ENCODE measurements at places on chromosomes 13 and 19.

DNA sequence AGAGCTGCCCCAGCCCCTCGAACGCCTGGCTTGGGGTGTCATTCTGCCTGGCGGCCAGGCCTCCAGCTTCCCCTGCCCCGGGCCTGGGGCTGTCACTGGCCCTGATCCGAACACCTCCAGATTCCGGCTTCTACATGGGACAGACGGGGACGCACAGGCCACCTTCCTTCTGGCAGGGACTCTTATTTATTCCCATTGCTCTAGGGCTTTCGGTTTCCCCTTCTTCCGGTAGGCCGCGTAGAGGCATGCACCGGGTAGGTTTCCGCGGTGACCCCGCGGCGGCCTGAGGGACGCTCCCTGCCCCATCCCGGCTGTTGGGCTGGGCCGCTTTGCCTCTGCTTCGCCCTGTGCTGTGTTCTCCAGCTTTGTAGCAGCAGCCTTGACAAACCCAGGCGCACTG is 28.2 kb downstream of the CERS1 start:
- DNase-seq, result no peak

DNA sequence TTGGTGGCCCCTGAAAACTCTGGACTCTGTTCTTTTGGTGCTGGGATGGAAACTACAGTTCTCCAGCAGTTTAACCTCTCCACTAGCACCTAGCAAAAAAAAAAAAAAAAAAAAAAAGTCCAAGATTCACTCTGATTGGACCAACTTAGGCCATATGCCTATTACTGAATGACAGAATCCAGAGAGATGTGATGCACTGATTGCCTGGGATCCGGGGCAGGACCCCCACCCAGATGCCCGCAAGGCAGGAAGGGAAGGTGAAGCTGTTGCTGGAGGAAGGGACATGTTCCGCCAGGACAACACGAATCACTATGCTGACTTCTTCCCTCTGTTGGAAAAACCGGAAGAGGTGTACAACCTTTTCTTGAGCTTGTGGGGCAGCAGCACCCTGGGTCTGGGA is 152.5 kb upstream of the ZNF536 start:
- no peak for DNase-seq

DNA sequence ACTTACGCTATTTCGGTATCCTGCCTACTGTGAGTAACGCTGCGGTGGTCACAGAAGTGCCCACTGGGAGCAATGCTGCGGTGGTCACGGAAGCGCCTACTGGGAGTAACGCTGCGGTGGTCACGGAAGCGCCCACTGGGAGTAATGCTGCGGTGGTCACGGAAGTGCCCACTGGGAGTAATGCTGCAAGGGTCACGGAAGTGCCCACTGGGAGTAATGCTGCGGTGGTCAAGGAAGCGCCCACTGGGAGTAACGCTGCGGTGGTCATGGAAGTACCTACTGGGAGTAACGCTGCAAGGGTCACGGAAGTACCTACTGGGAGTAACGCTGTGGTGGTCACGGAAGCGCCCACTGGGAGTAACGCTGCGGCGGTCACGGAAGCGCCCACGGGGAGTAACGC is 52.1 kb upstream of the SOX1 start:
- no peak for DNase-seq

DNA sequence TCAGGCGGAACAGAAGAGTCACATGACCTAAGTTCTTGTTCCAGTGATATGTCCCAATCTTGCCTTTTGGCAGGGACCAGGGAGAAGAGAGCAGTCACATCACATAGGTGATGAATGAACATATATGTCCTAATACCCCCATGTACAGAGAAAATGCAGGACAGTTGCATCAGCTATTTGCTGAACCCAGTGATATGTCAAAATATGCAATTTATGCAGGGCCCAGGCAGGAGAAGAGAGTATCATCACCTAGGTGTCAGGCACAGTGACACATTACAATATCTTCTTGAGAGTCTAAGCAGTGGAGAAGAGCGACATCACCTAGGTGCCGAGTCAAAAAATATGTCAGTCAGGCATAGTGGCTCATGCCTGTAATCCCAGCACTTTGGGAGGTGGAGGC is 139.9 kb downstream of the ZNF675 start:
- DNase-seq, result no peak

GRCh38 chr13:64029343-64030093 is 2613.9 kb upstream of the PCDH20 start:
- no peak for DNase-seq

DNA sequence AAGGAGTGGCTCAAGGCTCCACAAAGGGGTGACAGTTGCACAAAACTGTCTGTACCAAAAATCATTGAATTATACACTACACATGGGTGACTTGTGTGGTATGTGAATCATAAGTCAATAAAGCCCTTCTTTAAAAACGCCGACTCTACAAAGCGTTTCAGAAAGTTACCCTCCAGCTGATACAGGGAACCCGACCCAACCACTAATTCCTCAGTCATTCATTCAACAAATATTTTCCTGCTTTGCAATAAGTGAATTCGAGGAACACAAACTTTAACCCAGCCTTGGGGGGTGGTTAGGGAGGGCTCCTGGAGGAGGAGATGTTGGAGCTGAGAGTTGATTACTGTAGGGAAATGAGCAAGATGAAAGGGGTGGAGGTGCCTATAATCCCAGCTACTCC is 32.0 kb downstream of the LTBP4 start:
- peak; percentile 60 for DNase-seq

DNA sequence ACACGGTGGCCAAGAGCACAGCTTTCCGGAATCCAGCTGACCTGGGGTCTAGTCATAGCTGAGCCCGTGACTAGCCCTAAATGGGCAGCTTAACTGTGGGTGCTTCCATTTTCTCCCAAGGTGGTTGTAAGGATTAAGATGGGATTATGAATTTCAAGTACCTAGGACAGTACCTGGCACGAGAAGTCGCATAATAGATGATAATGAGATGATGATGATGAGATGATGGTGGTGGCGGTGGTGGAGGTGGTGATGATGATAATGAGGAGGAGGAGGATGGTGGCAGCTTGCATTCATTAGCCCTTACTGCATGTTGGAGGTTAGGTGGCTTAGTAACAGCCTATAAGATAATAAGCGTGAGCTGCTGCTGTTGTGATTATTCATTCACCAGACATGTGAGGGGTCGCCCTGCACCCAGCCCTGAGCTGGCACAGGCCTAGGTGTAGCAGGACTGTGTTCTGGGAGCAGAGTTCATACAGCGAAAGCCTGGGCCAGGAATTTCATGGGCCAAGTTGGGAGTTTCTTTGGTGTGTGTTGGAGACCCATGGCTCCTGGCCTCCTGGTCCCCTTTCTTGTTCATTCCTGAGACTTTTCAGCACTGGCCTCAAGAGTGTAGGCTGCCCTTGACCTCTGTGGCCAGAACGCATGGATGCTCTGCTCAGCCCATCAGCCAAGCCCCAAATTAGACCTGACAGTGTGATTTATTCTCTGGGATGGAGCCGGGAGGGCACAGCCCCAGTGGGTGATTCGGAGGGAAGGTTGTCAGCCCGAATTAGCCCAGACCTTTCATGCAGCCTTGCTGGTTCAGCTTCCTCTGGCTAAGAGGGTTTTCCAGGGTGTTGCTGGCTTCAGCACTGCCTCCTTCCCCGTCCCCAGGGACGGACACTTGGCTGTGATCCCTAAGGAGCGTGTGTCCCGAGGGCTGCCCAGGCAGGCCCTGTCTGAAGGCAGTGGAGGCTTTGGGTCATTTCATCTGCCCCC is 128.8 kb downstream of the SIPA1L3 start:
- peak; percentile 55 for DNase-seq

GRCh38 chr13:43284162-43284561 is 260.8 kb downstream of the DNAJC15 start:
- DNase-seq, result peak; percentile 69

DNA sequence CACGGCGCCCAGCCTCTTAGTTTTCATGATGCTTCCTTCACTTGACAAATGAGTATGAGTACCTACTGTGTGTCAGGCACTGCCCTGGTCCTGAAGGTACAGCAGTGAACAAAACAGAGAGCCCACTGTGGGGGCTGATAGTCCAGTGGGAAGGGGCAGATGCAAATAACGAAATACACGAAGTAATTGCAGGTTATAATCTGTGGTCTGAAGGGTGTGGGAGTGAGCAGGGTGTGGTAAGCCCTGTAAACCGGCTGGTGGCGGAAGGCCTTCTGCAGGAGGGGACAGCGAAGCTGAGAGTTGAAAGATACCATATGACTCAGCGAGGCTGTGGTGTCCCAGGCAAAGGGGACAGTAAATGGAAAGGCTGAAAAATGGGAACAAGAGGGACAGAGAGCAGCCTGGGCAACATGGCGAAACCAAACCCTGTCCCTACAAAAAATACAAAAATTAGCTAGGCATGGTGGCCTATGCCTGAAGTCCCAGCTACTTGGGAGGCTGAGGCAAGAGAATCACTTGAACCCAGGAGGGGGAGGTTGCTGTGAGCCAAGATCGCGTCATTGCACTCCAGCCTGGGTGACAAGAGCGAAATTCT is 60.5 kb downstream of the MAP4K1 start:
- no peak for DNase-seq

GRCh38 chr19:54335164-54335563 is 3.8 kb downstream of the LILRA4 start:
- no peak for DNase-seq

DNA sequence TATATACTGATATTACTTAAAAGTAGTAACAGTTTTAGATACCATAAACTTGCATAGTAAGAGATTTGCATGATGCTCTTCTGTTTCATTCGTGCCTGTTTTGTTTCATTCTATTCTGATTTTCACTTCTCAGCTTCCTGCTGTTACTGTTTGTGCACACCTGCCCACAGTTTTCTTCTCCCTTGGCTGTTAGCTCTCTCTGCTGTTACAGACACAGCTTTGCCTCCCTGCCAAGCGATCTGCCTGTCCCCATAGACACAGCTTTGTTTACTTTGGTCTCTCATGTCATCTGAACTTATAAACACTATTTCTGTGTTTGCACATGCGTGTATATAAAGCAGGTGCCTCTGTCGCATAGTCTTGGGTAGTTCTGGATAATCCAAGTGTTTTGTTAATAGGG is 21.4 kb upstream of the UPF3A start:
- DNase-seq, result no peak

DNA sequence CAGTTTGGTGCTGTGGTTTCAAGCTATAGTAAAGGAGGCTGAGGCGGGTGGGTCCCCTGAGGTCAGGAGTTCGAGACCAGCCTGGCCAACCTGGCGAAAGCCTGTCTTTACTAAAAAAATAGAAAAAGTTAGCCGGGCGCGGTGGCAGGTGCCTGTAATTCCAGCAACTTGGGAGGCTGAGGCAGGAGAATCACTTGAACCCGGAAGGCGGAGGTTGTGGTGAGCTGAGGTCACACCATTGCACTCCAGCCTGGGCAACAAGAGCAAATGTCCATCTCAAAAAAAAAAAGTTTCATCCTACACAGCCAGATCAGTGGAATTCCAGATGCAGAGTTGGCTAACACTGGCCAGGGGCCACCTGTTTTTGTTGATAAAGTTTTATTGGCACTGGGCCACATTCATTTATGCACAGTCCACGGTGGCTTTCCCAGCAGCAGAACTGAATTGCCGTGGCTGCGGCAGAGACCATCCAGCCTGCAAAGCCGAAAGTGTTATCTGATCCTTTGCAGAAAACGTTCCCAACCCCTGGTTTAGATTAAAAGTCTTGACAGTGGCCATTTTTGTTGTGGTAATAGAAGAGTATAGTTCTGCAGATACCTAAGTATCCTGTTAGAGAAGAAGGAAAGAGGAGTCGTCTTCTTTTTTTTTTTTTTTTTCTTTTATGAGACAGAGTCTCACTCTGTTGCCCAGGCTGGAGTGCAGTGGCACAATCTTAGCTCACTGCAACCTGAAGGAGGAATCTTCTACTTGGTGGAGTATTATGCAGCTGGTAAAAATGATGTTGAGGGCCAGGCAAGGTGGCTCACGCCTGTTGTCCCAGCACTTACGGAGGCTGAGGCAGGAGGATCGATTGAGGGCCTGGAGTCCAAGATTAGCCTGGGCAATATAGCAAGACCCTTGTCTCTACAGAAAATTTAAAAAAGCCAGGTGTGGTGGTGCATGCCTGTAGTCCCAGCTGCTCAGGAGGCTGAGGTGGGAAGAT is 8.7 kb downstream of the NCLN start:
- no peak for DNase-seq

DNA sequence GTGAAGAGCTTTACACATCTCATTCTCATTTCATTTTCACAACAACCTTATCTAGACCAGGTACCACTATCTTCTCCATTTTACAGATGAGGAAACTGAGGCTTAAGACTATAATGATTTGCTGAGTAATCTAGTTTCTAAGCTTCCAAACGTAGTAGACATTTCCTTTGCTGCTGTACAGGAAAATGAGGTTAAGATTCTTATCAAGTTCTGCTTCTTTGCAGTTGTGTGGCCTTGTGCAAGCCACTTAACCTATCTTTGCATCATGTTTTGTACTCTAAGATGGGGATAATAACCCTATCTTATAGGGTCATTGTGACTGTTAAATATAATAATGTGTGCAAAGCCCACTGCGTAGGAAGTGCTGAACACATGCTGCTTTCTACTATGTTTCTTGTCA is 307.9 kb downstream of the HS6ST3 start:
- DNase-seq, result no peak

- peak; percentile 19 for DNase-seq
Measured at GRCh38 chr13:60329221-60329923, 67.6 kb upstream of the TDRD3 start.

GRCh38 chr19:43690444-43690843 is 20.5 kb upstream of the PLAUR start:
- no peak for DNase-seq

DNA sequence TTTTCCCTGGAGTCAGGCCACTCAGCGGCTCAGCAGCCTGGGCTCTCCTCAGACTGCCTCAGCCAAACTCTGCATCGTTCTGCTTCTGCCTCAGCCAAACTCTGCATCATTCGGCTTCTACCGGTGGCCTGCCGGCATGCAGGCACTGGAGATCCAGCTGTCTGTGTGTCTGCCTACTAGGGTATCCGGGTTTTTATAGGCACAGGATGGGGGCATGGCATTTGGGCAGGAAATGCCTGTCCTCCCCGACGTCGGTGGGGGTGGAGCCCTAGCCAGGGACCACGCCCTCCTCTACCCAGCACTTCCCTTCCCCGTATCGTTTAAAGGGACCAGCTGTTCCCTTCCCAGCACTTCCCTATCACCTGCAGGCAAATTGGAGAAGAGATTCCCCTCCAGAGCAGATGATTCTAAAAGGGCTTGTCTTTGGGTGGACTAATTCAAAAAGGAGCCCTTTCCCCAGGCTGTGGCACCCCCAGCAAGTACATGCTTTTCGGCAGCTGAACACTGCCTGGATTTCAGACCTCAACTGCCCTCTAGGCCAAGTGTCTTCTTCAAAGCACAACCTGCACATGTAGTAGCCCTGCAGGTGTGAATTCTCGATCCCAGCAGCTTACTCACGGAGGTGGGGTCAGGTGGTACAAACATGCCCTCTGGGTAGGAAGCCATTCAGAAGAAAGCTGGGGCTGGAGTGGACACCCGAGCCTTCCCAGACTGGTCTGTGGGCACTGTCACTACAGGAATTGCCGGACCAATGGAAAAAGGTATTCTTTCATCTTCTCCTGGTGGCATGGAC is 25.4 kb upstream of the GPR12 start:
- no peak for DNase-seq

DNA sequence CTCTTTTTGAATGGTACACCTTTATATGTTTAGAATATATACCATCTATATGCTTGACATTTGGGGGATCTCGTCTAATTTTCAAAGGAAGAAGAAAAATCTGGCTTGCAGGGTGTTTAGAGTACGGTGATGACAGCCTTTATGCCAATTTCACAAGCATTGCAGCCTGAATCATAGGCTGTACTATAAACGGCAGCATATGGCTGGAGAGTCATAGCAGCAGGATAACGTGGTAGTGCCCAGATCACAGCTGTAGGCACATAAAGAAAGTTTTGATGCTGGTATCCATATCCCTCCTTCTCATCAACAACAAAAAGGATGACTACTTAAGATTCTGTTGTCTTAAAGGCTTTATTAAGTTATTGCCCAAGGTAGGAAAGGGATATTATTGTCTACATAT is 253.0 kb downstream of the PCDH9 start:
- no peak for DNase-seq

Measured in astrocyte of the spinal cord (primary cell).